ENCODE measurements at places on chromosomes 1 and 21.

DNA sequence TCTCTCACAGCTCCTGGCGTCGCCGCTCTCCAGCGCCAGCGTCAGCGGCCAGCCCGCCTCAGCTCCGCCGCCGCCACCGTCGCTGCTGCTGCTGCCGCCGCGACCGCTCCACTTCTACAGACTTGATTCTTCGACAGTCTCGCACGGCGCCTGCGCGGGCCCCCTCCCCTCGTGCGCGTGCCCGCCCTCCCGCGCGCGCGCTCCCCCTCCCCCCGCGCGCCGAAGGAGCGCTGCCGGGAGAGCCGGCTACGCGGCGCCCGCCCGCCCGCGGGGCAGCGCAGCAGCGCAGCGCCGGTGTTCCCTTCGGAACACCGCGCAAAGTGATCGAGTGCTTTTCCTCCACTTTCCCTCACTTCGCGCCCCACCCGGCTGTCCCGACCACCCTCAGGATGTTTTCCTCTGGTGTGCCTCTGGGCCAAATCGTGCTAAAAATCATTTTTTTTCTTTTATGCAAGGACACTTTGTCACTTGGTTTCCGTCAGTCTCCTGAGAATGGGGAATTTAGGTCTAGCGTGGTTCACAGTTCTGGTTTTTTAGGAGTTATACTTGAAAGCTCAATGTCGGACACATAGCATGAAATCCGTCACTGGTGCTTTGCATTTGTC is at the start of gene IRF2BP2:
TSS of gene IRF2BP2 (minus strand) at position 118 of the 605 bp plus-strand sequence. CDS start 684 bp downstream, outside the sequence.
- DNase-seq = peak; percentile 67

DNA sequence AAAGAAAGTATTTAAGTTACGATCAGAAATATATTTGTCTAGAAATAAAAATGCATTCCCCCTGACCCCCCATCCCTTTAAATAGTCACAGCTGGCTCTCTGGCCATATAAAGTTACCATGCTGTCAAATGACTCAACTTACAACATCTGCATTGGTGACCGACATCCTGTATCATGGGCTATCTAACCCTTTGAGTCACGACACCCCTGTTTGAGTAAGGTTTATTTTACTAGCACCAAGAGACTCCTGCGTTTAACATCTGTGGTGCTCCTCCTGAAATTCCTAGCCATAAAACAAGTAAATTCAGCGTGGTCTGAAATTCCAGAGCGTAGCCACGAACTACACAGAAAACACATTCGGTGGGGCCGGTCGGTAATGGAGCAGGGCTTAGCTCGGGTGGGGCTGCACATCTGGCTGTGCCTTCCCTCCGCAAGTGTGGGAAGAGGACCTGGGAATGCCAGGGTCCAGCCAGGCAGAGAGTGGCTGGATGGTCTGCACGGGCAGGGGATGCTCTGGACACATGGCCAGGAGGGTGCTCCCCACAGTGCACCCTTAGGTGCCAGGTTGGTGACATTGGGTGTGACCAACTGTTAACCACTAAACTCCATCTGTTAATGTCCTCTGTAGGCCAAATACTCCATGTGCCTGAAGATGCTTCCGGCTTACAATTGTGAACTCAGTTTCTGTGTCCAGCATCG is 53.0 kb upstream of the CLDN14 start:
- DNase-seq = no peak

GRCh38 chr1:227215863-227216510 is 102.3 kb downstream of the CDC42BPA start:
- no peak for DNase-seq

DNA sequence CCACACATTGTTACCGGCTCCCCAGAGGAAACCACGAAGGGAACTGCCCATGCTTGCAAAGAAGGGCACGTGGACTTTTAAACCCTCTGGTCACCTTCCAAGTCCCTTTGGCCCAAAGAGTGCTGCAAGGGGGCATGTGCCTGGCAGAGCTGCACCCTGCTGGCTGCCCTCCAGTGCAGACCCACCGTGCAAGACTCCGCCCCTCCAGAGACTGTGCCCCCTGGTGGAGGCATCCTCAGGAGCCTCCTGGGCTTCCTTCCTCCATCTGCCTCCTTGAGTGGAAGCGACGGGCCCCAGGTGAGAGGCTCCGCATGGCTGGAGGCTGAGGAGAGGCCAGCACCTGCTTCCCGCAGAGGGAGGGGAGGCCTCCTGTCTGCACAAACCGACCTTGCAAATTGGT is 100.6 kb downstream of the CRYAA start:
- peak; percentile 62 for DNase-seq

DNA sequence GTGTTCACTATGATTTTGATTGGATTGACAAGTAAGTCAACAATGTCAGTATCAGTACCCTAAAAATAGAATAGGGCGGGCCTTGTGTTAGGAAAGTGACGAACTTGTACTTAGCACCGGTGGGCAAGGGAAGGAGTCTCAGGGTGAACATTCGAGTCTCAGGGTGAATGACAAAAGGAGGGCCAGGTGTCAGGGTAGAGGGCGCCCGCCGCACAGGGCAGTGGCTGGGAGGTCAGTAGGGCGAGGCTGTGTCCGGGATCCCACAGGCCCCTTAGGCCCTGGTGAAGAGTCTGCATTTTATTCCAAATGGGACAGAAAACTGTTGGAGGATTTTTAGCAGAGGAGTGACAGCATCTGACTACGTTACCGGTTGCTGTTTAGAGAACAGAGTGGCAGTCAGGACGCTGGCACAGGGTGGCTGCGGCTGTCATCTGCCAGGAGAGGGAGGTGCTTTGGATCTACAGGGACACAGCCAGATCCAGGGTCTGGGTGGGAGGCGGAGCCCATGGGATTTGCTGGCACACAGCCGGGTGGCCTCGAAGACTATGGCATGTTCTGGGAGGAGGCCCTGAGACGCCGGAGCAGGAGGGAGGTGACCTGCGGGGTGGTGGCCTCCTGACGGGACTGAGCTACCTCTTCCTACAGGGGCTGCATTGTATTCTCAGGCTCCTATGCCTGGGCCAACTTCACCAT is 11.0 kb downstream of the AGTRAP start:
- no peak for DNase-seq

- no peak for DNase-seq
Measured at GRCh38 chr1:30507401-30508174, 215.8 kb downstream of the MATN1 start.

GRCh38 chr21:18782721-18783120 is 379.1 kb upstream of the TMPRSS15 start:
- no peak for DNase-seq

DNA sequence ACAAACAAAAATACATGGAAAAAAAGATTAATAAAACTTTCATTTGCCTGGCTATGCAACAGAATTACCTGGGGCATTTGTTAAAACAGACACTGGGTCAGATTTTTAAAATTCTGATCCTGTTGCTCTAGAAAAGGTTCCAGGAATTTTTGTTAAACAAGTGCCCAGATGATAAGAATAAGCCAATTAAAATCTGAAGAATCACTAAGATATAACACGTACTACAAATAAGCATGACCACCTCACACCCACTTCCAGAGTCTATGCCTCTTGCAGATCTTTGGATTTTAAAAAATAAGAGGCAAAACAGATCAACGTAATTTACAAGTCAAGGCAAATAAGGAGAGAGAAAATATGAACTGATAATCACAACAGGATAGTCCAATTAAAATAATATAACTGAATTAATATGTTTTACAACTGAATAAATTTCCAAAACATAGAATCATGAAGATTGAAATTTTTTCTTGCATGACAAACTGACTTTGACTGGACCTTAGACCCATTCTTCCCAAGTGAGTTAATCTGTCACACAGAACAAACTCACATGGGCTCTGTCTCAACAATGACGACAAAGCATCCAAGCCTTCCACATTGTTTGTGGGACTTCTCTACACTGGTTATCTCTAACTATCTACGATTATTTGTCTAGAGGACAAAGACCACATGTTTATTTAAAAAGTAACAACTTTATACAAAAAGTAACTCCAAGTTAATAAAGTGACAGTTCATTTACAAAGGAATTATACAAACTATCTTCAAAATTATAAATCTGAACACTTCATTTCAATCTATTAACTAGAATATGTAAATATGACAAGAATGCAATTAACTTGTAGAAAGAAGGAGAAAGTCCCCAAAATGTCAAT is 56.9 kb downstream of the COP1 start:
- no peak for DNase-seq

GRCh38 chr1:226690460-226690982 is 48.6 kb downstream of the ITPKB start:
- no peak for DNase-seq

- DNase-seq = no peak
Measured at GRCh38 chr1:65316233-65316632, 6.9 kb downstream of the DNAJC6 start.

- DNase-seq = no peak
Measured at GRCh38 chr1:34320053-34320669, 143.5 kb downstream of the C1orf94 start.

- no peak for DNase-seq
Measured at GRCh38 chr1:206631085-206631509, 4.2 kb upstream of the DYRK3 start.

DNA sequence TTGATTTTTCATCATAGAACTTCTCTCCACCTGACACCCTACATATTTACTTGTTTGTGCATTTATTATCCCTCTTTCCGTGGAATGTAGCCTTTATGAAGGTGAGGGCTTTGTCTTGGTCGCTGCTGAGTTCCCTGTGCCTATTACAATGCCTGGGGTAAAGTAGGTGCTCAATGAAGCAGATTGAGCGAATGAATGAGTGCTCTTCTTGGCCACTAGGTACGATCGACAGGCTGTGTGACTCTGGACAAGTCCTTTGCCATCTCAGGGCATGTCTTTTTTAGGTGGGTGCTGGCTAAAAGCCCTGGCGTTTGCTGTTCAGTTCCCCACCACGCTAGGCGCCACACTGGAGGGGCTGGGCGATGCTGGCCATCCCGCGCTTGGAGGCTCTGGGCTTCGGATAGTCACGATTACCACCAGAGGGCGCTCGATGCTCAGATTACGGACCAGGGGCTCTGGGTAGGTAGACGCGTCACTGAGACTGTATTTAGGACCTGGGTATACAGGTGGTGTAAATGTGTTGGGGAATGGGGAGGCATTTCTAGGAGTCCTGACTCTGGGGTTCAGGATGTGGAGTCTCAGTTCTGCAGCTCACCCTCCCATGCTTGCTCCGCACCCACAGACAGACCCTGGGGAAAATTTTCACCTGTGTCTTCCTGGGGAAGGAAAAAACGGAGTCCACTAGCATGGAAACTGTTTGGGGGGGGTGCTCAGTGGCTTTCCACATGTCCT is 71.0 kb upstream of the CSF3R start:
- peak; percentile 50 for DNase-seq

DNA sequence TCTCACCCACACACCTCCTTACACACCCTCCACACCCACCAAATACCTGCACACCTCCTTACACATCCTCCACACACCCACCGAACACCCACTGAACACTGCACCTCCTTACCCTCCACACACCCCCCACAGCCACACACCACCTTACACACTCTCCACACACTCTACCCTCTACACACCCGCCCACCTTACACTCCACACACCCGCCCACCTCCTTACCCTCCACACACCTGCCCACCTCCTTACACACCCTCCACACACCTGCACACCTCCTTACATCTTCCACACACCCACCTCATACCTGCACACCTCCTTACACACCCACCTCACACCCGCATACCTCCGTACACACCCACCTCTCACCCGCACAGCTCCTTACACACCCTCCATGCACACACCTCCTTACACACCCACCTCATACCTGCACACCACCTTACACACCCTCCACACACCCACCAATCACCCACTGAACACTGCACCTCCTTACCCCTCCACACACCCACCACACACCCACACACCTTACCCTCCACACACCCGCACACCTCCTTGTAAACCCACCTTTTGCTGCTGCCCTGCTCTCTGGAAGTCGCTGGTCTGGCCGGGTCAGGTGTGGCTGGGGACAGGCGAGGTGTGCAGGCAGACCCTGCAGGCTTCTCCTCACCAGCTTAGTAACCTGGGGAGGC is 38.5 kb downstream of the COQ8A start:
- DNase-seq = no peak

DNA sequence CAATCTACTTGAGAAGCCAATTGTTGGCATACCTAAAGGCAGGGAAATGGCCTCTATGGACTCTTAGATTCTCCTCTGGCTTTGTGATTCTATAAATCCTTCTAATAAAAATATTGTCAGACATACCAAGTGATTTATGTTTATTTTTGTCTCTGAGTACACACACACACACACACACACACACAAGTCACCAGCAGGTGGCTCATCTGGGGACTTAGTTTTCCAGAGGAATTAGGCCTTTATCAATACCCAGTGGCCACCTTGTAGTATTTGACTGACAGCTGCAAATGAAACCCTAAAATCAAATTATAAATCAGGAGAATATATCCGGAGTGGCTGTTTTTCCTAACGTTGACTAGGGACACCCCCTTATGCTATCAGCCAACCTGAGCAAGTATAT is 258.5 kb downstream of the BRINP2 start:
- DNase-seq = no peak

DNA sequence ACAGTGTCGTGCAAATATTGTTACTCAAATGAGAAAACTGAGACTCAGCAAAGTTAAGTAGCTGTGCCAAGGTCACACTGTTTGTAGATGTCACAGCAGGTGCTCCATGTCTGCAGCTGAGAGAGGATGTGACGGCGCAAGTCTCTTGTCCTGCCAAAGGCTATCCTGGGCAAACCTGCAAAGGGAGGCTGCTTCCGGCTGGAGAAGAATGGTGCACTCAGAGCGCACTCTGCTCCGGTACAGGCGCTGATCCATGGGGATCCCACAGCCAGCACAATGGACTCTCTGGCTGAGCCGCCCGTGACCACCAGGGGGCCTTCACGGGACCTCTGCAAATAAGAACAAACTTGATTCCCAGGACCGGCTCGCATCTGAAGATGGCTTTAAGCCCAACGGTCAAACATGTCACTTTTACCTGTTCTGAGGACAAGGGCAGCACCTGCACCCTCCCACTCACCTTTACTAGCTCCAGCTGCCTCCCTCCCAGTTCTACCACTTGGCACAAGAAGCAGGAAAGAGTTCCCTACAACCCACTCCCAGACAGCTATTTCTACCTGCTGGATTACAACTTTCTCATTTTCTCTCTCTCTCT is 21.9 kb downstream of the RD3 start:
- peak; percentile 33 for DNase-seq

- no peak for DNase-seq
Measured at GRCh38 chr21:42086969-42087368, 15.9 kb downstream of the UMODL1 start.

DNA sequence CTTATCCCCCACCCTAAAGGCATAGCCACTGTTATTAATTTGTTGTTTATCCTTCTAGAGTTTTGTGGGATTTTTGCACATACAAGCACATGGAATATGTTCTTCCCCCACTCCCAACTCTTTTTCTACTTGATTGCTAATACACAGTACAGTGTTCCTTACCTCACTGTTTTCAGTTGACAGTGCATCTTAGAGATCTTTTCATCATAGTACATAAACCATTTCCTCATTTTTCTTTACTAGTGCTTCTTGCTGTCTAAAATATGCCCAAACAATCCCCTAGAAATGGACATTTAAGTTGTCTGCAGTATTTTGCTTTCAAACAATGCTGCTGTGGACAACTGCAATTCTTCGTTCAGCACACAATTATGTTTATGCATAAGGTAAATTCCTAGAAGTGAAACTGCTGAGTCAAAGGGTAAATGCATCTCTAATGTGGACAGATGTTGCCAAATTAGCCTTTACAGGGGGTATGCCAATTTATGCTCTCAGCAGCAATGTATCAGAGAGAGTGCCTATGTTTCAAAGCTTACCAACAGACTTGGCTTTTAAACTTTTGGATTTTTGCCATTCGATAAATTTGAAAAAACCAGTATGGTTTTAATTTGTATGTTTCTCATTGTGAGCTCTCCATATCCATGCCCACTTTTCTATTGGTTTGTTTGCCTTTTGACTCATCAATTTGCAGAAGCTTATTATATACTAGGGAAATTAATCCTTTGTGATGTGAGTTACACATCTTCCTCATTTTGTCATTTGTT is 132.6 kb downstream of the MRPS6 start:
- DNase-seq = no peak

- no peak for DNase-seq
Measured at GRCh38 chr21:28337315-28337714, 655.4 kb downstream of the LTN1 start.

Data from GM19239 (cell line).